CD4-positive, alpha-beta T cell treated with Interleukin-15 for 1 hour (primary cell): ENCODE measurements at places on chromosomes 4 and X.

- no peak for DNase-seq
These were observed 224.0 kb upstream of the TENM3 start for GRCh38 chr4:182019148-182019652.

- DNase-seq: no peak
These were observed 143.9 kb upstream of the TBL1X start for GRCh38 chrX:9320940-9321339.

- no peak for DNase-seq
These were observed 36.6 kb upstream of the PAQR3 start for GRCh38 chr4:78975865-78976264.

- no peak for DNase-seq
These were observed 664 bp downstream of the PRSS12 start for GRCh38 chr4:118351851-118352827.

DNA sequence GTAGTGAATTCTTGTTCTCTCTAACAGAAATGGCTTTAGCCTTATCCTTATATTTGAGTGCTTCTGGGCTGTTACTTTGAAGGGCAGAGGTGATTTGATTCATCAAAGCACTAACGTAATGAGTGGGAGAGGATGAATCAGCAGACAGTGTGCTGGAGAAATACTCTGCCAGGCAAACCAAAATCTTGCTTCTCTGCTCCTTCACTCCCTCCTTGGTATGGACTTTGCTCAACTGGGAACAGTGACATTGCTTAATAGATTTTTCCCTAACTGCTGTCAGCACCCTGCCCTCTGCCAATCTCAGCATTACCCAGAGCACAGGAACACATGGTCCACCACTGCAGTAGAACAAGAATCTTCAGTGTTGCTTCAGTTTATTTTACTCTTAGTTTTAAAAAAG lies 56.0 kb downstream of the PDLIM5 start:
- no peak for DNase-seq

- DNase-seq: peak; percentile 50
These were observed 318.9 kb upstream of the GATB start for GRCh38 chr4:152079543-152080293.

GRCh38 chr4:183356173-183356830 lies 34.1 kb upstream of the CLDN24 start:
- no peak for DNase-seq

DNA sequence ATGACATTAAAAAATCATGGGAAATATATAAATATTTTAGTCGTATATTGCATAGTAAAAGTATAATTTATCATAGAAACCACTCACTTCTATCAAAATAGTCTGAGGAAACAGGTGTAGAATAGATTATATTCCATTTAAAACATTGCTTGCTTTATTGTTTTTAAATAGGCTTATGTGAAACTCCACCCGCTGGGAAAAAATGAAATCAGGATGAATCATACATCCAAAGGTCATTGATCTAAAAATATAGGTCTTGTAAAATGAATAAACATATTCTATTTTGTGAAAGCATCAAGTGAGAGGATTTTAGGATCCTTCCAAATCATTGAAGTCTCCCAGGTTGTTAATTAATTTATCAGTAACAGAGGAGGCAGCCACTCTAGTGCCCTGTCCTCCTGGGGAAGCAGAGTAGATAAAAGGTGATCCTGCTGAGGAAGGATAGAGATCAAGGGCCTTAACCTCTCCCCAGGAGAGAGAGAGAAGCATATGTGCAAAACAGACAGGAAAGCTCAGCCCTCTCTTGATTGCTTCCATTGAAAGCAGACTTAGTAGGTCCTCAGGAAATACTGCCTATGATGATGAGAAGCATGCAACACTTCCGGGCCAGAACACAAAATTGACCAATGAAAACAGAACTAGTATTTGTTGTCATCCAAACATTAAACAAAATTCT lies 96.8 kb upstream of the MAP9 start:
- DNase-seq: no peak

DNA sequence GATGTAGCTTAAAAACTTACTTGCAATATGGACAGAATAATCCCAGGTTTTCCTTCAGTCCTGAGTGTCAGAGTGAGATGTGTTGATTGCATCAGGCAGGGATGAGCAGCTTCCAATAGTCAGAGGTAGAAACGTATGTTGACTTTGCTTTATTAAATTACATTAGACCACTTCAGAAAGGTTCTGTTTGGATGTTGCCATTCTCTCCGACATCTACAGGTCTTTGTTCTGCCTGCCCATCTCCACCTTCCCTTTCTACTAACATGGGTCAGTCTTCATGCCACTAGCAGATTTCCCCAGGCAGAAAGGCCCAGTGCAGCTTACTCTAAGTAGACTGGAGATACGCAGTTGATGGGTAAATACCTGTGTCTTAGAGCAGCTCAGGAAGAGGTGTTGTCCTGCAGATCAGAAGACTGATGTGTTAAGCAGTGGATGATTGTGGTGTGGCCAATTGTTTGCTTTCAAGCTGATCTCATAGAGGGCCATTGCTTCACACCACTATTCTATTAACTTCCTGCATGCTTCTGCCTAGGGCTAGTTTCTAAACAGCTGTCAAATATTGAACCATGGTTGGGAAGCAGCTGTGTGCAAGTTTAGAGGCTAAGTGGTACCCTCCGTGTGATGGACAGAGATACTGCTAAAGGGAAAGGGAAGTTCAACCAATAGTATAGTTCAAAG lies 1.8 kb downstream of the FRMPD4 start:
- no peak for DNase-seq

- peak; percentile 58 for DNase-seq
These were observed at the start of gene GPAT3 for GRCh38 chr4:83535520-83536361. Gene GPAT3 (plus strand): TSS chr4:83536108. CDS start chr4:83536623, 515 bp downstream.

DNA sequence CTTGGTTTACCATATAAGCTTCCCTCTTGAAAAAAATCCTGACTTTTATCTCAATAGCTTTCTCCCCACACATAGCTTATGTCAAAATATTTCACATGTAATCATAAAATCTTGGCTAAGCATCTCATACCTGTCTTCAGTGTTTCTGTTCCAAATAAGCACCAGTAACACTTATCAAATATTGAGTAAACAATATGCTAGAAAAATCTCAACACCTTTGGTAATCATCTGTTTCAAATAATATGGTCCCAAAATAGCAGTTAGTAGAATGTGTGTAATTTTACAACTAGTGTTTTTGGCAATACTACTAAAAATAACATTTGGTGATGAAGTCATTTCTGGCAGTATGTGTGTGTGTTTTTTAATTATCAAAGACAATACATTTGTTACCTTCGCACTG lies 2138.2 kb downstream of the PCDH7 start:
- DNase-seq: no peak

DNA sequence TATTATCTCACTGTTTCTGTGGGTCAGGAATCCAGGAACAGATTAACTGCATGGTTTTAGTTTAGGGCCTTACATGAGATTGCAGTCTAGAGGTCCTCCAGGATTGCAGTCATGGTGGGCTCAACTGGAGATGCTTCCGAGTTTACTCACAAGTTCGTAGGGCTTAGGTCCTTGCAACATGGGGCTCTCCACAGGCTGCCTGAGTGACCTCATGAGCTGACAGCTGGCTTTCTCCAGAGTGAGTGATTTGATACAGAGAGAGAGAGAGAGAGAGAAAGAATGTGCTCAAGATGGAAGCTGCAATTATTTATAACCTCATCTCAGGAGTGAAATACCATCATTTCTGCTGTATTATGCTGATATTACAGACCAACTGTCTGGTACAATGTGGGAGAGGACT lies 168.9 kb downstream of the GPAT3 start:
- no peak for DNase-seq

GRCh38 chrX:44470816-44471215 lies 71.8 kb downstream of the FUNDC1 start:
- DNase-seq: no peak

DNA sequence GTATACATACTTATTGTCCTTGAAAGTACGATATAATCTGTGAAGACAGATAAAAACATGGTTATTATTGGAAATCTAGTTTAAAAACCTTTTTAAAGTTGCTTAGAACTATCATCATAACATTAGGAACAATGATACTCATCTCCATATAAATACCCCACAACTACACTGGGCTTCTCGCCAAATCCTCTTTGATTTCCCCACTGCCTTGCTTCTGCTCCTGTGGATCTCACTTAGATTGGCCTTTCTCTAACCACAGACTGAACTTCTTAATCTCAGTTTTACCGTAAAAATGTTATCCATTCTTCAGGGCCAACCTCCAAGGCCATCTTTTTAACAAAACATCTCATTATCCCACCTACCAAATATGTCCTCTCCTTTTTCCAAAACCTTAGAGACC lies 77.6 kb downstream of the PRKG2 start:
- DNase-seq: no peak

GRCh38 chr4:78799551-78800495 lies 23.7 kb downstream of the BMP2K start:
- DNase-seq: no peak

DNA sequence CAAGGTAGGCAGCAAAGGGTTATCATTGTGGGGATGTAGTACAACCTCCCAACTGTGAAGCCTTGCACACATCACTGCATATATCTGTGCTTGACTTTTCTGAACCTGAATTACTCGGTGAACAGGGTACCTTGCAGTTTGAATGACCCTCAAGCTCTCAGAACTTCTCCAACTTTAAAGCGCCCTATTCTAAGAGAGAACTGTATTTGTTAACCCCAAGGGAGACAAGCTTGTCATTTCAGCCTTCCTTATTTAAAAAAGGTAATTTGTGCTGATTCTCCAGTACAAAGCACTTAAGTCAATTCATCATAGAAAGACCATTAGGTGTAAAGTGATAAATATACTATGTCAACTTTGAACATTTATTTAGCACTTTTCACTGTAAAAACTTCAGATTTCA lies 122.0 kb upstream of the STS start:
- no peak for DNase-seq

GRCh38 chr4:153683763-153684181 lies 308 bp upstream of the TLR2 start:
- no peak for DNase-seq

- DNase-seq: no peak
These were observed 195.8 kb upstream of the RASGEF1B start for GRCh38 chr4:81667539-81667938.

DNA sequence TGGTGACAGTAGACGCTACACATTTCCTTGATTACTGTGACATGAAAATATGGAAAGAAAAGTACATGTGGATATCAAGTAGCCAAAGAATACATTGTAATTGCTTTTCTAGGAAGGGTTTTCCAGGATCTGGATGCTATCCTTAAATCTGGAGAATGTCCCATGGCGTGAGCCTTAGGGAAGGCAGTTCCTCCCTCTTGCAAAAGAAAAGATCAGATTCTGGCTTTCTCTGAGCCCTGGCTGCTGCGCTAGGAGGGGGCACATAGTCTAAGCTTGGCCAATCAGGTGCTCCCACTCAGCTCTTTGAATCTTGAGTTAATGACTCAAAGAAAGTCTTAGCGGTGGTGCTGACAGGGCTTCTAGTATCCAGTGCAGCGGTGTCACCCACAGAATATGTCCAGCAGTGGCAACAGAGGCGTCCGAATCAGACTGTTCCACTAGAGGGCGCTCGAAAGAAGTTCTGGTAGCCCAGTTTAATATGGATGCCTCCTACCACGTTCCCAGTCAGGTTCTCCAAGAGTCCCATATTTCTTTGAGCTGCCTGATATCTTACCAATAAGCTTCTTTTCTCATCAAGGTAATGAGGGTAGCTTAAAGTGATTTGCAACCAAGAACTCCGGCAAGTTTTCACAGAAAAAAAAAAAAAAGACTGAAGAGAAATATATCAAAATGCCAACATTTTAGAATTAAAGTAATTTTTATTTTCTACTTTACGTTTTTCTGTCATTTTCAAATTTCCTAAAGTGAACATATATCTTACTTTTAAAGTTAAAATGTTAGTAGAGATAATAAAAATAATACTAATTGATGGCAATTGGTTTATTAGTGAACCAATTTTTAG lies 213.4 kb upstream of the S100G start:
- peak; percentile 40 for DNase-seq

DNA sequence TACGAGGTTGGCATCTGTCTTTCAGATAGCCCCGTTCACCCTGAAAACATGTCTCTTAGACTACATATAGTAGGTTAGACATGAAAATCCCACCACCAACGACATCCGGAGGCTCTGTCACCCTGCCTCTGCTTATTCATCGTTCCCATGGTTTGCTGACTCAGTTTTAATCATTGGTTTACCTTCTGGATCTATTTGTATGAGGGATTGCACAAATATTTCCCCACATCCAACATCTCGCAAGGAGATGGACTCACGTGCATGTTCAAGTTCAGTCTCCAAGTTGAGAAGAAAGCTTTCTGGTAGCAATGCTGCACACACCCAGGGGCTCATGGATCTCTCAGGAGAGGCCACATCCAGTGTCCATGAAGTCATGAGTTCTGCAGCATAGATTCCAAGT lies 10.8 kb downstream of the CETN2 start:
- DNase-seq: no peak
